ENCODE measurements at places on chromosomes 2 and 18.
A peak's percentile ranks its signal among the peaks of the same experiment; 100 is the strongest.

GRCh38 chr18:78731398-78732032, 248.1 kb upstream of the SALL3 start:
- no peak for DNase-seq

- no peak for DNase-seq
Observed at GRCh38 chr18:50117863-50118262, 77.1 kb downstream of the MYO5B start.

- DNase-seq = peak; percentile 62
Observed at GRCh38 chr2:227617316-227618230, at the start of gene SCYGR4. Gene SCYGR4 (plus strand): TSS chr2:227617498. CDS start chr2:227617498, 0 bp downstream.

- no peak for DNase-seq
Observed at GRCh38 chr2:143698888-143699570, 569.8 kb downstream of the ARHGAP15 start.

GRCh38 chr2:141932261-141932660, 198.6 kb downstream of the LRP1B start:
- DNase-seq = no peak

GRCh38 chr2:181174611-181175580, 194.5 kb downstream of the UBE2E3 start:
- peak; percentile 26 for DNase-seq

- DNase-seq = no peak
Observed at GRCh38 chr2:202910698-202911097, 775 bp downstream of the WDR12 start.

GRCh38 chr2:153235516-153235915, 243.0 kb downstream of the RPRM start:
- no peak for DNase-seq

- no peak for DNase-seq
Observed at GRCh38 chr2:155442755-155443372, 744.4 kb downstream of the KCNJ3 start.

DNA sequence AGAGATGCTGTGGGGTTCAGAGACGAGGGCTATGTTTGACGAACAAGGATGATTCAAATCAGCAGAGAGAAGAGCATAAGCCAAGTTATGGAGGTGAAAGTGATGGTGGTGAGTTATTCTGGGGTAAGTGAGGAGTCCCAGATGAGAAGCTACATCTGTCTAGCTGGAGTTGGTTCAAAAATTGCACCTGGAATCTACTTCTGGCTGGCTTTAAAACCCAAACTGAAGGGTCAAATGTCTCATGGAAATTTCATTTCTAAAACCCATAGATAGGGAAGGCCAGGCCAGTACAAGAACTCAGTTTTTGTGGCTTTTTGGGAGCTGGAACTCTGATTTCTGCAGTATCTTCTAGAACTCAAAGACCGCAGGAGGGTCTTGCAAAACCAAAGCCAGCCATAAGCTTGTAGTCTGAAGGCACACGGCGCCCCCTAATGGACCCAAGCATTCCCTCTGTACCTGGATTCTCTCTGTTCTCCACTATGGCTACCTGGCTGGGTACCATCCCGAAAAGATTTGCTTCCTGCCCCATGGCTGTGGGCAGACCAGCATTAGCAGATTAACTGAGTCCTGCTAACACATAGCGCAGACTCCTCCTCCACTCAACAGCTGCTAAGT, 229.1 kb upstream of the SLC14A2 start:
- peak; percentile 24 for DNase-seq

DNA sequence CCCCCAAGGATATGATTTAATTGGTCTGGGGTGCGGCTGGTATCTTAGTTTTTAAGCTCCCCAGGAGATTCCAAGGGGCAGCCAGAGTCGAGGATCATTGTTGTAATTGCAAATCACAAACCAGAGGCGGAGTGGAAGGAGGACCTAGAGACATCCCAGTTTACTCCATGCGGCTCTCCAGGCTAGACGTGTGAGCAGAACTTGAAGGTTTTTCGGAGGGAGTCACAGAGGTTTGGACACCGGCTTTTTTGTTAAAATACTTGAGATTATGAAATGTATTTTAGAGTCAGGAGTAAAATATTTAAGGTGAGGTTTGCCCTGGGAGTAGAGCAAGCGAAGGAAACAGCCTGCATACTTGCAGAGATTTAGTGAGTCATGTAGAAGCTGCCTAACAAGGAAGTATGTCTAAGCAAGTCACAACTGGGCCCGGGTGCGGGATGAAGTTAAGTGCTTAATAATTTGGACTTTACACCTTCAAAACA, 39.5 kb downstream of the TGOLN2 start:
- peak; percentile 59 for DNase-seq

DNA sequence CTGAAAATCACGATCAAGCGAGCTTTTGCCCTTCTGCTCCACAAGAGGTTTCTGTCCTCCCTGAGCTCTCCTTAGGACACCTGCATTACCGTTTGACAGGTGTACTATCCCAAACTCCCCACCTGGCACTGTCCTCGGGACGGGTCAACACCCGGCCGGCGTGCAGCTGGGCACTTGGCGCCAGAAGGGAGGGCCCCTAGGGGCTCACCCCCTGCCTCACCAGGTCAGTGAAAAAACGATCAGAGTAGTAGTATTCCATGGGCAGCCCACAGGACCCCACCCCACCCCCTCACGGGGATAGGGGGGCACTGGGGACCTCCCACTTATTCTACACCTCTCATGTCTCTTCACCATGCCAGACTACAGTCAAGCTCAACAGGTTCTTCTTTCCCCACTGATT, 117.6 kb upstream of the ANKRD30BL start:
- DNase-seq = no peak

DNA sequence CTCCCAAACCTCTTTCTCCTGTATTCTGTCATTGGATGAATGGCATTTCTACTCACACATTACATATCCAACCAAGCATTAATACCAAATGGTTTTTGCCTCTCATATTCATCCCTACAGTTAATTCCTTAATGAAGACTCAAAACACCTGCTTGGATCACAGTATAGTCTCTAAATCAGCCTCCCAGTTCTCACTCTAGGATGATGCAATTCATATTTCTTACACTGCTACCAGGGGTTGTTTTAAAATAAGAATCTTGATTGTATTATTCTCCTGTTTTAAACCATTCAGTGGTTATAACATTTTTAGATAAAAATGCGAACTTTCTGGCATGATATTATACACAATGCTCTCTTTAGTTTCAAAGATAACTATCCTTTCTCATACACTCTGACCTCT, 281.4 kb upstream of the ZEB2 start:
- peak; percentile 7 for DNase-seq

DNA sequence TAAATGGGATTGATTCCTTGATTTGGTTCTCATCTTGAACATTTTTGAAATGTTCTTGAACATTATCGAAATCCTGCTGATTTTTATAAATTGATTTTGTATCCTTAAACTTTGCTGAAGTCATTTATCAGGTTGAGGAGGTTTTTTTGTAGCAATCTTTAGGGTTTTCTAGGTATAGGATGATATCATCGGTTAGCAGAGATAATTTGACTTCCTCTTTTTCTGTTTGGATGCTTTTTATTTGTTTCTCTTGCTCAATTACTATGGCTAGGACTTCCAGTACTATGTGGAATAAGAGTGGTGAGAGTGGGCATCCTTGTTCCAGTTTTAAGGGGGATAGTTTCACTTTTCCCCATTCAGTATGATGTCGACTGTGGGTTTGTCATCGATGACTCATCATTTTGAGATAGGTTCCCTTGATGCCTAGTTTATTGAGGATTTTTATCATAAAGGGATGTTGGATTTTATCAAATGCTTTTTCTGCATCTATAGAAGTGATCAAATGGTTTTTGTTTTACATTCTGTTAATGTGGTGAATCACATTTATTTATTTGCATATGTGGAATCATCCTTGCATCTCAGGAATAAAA, 201.5 kb upstream of the ZSWIM2 start:
- no peak for DNase-seq
